ENCODE measurements at places on chromosomes 2 and 18.

GRCh38 chr18:26549263-26550094 is 1.1 kb upstream of the KCTD1 start:
- peak; percentile 23 for DNase-seq

DNA sequence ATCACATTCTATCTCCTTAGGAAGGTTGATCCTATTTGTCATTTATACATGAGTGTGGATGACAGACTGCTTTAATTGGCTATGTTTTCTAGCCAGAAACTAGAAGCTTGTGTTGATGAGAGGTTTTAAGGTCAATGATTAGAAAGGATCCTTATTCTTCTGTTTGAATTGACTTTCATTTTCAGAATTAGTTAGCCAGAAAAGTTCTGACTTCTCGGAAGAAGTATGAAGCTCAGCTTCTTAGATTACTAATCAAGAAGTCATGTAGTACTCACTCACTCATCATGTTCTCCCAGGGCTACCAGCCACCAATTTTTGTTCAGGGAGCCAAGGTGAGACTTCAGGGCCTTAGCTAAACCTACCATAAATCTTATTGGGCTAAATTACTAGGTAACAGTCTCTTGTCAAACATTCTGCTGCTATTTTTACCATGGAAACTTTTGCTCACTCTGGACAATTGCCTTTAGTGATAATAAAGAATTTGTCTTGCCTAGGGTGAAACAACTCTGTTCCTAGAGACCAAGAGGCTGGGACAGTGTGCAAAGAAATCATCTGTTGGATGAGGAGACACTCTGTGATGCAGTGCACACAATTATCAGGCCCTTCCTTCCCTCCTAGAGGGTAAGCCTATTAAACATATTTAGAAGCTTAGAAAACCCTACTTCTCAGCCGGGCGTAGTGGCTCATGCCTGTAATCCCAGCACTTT is 111.6 kb upstream of the DNMT3A start:
- DNase-seq = no peak

GRCh38 chr2:167833294-167833693 is 414.1 kb downstream of the STK39 start:
- no peak for DNase-seq

DNA sequence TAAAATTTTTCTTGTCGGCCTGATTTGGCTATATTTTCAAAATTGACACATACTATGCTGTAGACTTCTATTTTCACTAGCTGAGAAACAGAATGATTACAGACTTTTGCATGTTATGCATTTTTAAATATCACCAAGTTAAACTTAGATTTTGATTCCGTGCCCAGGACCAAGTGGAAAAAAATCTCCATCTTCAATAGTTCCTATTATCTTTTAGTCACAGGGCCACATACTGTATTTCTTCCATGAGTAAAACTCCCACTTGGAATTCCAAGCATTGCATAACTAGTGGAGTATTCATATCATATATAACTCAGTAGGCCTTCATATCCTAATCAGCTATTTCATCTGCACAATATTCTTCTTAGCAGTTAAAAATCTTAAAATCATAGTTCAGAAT is 470.9 kb downstream of the ARHGAP15 start:
- DNase-seq = no peak

DNA sequence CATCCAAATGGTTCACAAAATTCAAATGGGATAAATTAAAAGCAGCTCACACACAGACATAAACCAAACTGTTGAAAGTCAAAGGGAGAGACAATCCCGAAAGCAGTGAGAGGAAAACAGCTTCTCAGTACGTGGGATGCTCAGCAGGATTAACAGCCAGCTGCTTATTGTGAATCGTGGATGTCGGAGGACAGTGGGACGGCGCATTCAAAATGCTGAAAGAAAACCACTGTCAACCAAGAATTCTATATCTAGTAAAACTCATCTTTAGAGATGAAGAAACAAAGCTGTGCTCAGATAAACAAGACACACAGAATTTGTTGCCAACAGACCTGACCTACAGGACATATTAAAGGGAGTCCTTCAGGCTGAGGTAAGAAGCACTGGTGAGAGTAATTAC is 102.9 kb downstream of the NFATC1 start:
- DNase-seq = no peak

- no peak for DNase-seq
Measured at GRCh38 chr18:63378919-63379638, 12.1 kb upstream of the KDSR start.

DNA sequence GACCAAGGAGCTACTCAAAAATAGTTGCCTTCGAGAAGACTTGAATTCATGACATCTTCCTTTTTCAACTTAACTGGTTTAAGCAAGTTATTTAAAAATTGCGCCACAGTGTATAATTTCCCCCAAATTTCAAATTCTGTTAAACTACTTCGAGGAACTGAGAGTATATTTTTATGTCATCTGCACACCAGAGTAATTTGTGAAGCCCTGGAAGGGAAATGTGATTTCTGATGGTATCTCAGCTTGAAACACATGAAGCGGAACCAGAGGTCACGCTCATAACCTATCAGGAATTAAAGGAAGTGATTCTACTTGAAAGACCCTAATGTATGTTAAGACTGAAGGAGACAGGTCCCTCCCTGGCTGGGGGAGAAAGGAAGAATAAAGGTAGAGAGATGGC is 33.9 kb upstream of the DARS1 start:
- DNase-seq = no peak

- no peak for DNase-seq
Measured at GRCh38 chr2:3868012-3868805, 164.8 kb downstream of the DCDC2C start.

- no peak for DNase-seq
Measured at GRCh38 chr18:63137999-63138435, 181.6 kb downstream of the BCL2 start.

DNA sequence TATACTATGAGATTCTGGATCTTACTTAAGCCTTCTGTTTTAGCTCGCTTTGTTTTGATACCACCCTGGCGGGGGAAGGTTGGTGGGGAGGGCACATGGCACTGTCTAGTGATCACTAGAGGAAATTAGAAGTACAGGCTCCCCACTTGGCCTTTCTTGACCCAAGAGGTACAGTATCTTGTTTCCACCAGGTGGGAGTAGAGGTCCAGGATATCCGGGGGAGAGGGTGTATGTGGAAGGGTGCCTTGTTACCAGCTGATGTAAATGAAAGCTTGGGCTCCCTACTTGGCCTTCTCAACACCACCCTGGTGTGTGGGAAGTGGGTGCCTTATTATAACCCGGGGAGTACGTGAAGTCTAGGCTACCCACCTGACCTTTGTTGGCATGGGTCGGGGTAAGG is 7.5 kb downstream of the GALNT1 start:
- DNase-seq = no peak

- DNase-seq = no peak
Measured at GRCh38 chr2:68292108-68292710, 27.5 kb downstream of the CNRIP1 start.

GRCh38 chr2:170856066-170856465 is 39.4 kb downstream of the GAD1 start:
- no peak for DNase-seq

GRCh38 chr18:55387139-55387984 is 200.6 kb downstream of the TCF4 start:
- DNase-seq = no peak

- DNase-seq = no peak
Measured at GRCh38 chr18:74310411-74310810, 5.2 kb upstream of the C18orf63 start.

- DNase-seq = no peak
Measured at GRCh38 chr2:230942920-230943896, 18.2 kb upstream of the GPR55 start.

GRCh38 chr2:108625186-108625827 is 91.0 kb downstream of the LIMS1 start:
- DNase-seq = no peak

DNA sequence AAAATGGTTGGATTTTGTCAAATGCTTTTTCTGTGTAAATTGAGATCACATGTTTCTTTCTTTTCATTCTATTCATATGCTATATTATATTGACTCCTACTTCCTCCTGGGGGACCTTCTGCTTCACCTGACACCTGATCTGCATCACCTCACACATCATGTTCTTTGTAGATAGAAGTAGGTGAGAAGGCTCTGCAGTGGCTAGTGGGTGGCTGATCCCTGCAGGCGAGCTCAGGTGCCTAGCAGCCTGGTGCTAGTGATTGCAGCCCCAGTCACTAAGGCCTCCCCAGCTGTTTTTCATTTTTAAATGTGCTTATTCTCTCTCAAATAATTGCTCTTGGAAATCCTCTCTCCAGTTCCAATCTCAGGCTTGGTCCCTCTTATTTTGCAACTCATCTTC is 33.6 kb downstream of the MC4R start:
- no peak for DNase-seq

- DNase-seq = no peak
Measured at GRCh38 chr2:188046437-188046836, 245.2 kb upstream of the GULP1 start.

DNA sequence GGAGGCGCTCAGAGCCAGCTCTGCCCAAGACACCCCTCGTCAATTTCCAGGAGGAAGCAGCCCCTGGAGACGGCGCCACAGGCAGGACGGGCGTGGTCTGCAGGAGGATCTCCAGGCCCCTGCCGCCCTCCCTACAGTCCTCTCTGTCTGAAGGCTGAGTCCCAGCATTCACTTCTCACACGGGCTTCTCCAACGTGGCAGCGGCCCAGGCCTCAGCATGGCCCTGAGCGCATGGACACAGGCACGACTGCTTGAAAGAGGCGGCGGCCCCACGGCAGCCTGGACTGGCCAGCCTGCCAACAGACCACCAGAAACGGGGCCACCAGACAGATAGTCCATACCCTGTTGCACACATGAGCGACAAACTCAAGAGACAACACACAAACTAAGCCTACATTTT is 23.3 kb downstream of the SDC1 start:
- DNase-seq = no peak

- DNase-seq = no peak
Measured at GRCh38 chr2:132609101-132609890, 60.7 kb downstream of the LYPD1 start.

DNA sequence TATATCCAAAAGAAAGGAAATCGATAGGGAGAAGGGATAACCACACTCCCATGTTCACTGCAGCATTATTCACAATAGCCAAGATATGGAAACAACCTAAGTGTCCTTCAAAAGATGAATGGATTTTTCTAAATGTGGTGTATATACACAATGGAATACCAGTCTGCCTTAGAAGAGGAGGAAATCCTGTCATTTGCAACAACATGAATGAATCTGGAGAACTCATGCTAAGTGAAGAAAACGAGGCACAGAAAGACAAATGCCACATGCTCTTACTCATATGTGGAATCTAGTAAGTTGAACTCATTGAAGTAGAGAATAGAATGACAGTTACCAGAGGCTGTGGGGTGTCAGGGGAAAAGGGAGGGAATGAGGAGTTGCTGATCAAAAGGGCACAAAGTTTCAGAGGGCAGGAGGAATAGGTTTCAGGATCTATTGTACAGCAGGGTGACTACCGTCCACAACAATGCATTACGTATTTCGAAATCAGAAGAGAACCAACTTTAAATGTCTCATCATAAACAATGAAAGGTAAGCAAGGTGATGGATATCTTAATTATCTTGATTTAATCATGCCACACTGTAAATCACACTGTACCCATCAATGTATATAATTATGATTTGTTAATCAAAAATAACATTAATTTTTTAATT is 46.1 kb downstream of the SIGLEC15 start:
- DNase-seq = no peak

- DNase-seq = no peak
Measured at GRCh38 chr18:24208270-24209035, 69.6 kb downstream of the CABYR start.

GRCh38 chr2:239147376-239147775 is 253.4 kb downstream of the HDAC4 start:
- no peak for DNase-seq

GRCh38 chr2:175004730-175004979 is 526 bp downstream of the CHN1 start:
- DNase-seq = no peak

GRCh38 chr2:157498483-157498882 is 54.6 kb upstream of the CYTIP start:
- no peak for DNase-seq

- DNase-seq = no peak
Measured at GRCh38 chr2:166042356-166042755, 85.5 kb downstream of the SCN1A start.

GRCh38 chr2:11932962-11933361 is 186.5 kb downstream of the LPIN1 start:
- no peak for DNase-seq

DNA sequence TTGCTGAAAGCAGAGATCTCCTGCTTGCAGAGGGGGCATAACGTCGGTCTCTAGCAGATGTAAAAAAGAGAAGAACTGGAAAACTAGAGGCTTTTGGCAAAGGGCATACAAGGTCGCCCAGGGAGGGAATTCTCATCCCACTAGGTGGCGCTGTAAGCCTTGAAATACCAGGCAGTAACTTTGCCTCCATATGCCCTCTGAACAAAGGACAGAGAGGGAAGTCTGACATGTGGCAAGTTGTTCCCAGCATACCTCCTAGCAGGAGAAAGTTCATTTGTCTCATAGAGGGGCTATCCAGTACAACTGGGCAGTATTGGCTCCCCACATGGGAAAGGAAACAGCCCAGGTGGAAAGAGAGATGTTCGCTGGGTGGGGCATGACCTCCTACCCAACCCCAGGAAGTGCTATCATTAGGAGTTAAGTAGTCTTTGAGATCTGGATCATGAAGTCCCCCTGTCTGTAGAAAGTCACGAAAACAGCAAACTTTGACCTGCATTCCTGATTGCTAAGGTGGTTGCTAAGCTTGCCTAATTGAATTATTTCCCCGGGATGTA is 39.9 kb downstream of the STK17B start:
- DNase-seq = no peak

GRCh38 chr2:105494683-105495425 is 96.0 kb upstream of the FHL2 start:
- DNase-seq = no peak

DNA sequence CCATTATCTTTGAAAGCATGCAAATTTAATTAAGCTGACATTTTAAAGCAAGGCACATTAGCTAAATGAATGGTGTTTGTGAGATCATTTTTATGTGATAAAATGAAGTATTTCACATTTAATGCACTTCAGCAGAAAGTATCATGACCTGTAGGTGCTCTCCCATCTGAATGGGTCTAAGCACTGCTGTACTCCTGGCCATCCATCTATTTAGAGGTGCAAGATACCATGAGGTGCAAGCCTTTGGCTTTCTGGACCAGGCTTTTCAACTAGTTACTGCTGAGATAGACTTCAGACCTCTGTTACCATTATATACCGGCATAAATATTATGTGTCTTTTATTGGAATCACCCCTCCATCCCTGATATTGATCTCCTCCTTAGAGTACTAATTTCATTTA is 15.6 kb upstream of the LIPG start:
- DNase-seq = no peak
